CD4-positive, alpha-beta T cell treated with Interferon alpha-2 for 1 hour (primary cell): ENCODE measurements at places on chromosomes 2 and 18.

GRCh38 chr18:64886995-64887394 lies 738.1 kb upstream of the LINC00305 start:
- no peak for DNase-seq

- DNase-seq: no peak
Observed at GRCh38 chr18:50473881-50474280, 86.0 kb upstream of the MAPK4 start.

- DNase-seq: no peak
Observed at GRCh38 chr2:26784570-26785234, 1.2 kb upstream of the CENPA start.

GRCh38 chr2:112699984-112700667 lies 20.7 kb upstream of the NT5DC4 start:
- no peak for DNase-seq

DNA sequence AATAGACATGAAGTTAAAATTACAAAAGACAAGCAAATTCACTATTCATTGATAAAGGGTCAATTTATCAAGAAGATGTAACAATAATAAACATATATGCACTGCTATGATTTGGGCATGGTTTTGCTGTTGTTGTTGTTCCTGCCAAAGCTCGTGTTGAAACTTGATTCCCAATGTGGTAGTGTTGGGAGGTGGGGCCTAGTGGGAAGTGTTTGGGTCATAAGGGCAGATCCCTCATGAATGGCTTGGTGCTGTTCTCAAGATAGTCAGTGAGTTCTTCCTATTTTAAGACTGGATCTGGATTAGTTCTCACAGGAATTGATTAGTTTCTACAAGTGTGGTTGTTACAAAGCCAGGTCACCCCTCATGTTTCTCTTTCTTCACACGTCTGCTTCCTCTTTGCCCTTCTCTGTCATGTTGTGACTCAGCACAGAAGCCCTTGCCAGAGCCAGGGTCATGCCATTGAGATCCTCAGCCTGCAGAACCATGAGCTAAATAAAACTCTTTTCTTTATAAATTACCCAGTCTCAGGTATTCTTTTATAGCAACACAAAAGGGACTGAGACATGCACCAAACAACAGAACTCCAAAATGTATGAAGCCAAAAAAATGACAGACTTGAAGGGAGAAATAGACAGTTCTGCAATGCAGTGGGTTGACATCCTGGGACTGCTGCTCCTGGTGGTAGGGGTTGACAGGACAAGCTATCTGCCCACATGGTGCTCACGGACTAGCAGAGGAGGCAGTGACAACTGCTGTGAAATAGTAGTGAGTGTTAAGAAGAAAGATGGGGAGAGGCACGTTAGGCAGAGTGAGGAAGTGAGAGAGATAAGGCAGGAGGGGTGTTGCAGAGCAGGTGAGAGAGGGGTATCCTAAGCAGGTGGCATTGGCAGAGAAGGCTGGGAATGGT lies 18.6 kb upstream of the SKA1 start:
- DNase-seq: no peak

GRCh38 chr2:152511981-152512380 lies 177.0 kb downstream of the FMNL2 start:
- DNase-seq: no peak

DNA sequence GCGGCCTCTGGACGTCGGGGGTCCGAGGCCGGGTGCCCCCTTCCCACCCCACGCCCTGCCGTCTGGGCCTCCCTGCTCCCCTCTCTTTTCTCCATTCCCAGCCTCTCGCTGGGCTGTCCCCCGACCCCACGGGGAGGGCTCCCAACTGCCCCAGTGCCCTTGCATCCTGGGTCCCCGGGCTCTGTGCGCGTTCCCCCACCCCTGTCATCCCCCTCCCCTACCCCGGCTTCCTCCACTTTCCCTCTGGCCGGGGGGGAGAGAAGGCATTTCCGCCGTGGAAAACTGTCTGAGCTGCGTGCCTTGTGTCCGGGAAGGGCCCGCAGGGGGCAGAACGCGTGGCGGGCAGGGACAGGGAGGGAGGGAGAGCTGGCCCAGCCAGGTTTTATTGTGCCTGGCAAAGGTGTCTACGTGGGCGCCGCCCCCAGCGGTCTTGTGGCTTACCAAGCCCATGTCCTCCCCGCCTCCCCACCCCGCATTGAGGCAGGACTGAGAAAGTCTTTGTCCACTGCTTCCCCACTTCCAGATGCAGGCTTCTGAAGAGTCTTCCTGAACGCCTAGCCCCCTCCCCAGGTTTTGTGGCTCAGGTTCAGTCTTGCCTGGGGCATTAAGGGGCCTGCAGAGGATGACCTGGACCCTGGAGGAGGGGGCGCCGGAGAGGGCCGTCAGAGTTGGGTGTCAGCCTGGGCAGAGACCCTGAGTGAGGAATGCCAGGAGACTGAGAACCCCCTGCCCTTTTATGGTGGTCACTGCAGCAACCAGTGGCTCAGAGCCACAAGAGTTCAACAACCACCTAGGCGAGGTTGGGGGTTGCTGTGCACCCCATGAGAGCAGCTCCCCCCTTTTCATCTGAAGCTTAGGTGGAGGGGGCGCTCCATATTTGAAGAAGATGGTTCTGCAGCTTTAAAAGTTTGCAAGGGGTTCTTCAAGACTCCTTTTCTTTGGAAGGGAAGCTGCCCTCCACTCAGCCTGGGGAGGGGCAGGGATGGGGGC lies 1.3 kb downstream of the ITM2C start:
- peak; percentile 35 for DNase-seq

- no peak for DNase-seq
Observed at GRCh38 chr2:197174539-197175094, 136.0 kb downstream of the ANKRD44 start.

GRCh38 chr2:157182204-157182709 lies 75.2 kb upstream of the GALNT5 start:
- no peak for DNase-seq

- DNase-seq: peak; percentile 87
Observed at GRCh38 chr2:69816923-69817542, 12.4 kb upstream of the GMCL1 start.

DNA sequence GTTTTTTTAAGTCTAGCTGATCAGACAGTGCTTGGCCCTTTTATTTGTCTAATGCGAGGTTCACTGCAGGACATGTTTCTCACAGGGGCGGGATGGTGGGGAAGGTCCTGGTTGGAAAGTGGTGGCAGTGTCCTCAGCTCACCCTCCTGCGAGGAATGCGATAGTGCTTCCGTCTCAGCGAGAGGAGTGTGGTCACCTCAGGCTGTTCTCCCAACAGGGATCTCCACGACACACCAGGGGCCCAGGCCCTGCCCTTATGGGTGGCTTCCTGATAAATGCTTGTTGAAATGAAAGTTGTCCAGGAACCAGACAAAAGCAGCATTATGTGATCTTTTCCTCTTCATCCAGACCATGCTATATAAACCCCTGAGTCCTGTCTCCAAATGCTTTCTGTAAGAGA lies 70.1 kb downstream of the BOLA3 start:
- DNase-seq: no peak

- DNase-seq: no peak
Observed at GRCh38 chr18:25230658-25231326, 121.2 kb downstream of the ZNF521 start.

DNA sequence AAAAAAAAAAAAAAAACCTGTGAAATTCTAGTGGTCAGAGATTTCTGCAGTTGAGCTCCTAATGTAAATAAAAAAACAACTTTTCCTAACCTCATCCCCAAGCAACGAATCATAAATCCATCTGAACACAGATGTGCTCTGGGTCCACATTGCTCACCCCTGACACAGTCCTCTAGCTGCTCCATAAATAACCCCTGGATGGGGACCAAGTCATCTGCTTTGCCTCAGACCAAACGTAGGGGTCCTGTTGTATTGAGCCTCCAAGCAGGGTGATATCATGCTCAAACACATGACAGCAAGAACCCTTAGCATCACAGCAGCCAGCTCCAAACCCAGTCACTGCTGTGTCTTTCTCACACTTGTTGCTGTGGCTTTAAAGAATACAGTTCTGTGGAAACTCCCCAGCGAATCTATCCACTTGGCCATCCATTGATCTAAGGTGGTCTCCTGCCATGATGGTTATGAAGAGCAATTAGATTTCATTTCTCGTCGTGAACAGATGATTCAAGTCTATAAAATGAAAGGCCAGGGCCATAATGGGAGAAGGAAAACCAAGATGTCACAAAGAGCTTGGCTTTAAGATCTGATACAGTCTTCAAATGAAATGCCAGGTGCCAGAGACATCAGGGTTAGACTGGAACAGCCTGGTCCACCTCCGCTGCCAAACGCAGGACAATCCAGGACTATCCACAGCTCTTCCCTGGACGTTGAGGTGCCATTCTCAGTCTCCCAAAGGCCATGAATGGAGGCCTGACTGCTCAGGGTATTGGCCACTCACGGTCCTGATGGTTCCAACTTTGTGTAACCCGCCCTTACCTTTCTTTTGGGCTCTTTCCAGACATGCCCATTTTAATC lies 39.0 kb downstream of the TBC1D8 start:
- DNase-seq: no peak

GRCh38 chr2:216485745-216486144 lies 12.9 kb upstream of the RPL37A start:
- no peak for DNase-seq

DNA sequence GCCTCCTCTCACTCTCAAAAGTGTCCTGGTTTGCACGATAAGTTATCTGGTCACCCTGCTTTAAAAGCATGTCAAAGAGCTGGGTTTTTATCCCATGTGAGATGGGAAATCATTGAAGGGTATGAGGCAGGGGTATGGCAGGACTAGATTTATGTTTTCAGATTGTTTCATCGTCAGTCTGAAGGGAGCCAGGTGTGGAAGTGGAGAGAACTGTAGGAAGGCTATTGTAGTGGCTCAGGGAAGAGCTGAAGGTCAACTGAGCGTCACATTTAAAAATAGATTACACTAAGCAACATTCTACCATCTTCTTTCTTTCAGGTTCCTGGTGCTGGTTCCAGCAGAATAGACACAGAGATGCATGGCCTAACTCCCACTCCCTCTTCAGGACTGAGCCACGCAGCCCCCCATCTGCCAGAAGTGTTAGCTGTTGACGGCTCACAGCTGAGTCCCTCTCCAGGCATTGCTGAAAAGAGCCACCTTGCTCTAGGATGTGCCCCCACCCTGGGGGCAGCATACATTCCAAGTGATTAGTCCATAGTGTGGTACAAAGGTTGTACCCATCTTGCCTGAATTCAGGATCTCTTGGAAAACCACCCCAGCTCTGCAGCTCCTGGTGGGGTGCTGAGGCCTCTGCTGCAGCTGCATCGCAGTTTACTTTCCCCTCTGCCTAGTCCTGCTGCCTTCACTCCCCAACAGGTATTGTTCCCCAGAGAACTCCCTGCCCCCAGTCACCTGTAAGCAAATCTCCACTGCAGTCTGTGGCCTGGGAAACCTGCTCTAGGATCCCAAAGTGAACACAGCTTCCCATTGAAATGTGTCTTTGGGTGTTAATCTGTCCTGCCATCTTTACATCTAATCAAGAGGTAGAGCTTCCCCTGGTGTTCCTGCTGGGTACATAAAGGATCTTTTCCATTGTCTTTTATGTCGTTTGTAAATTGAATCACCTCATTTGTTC lies 79.5 kb upstream of the KLF7 start:
- no peak for DNase-seq

GRCh38 chr18:26710470-26711096 lies 154.9 kb downstream of the AQP4 start:
- DNase-seq: no peak

GRCh38 chr2:85744741-85745601 lies 8.8 kb upstream of the ATOH8 start:
- no peak for DNase-seq

DNA sequence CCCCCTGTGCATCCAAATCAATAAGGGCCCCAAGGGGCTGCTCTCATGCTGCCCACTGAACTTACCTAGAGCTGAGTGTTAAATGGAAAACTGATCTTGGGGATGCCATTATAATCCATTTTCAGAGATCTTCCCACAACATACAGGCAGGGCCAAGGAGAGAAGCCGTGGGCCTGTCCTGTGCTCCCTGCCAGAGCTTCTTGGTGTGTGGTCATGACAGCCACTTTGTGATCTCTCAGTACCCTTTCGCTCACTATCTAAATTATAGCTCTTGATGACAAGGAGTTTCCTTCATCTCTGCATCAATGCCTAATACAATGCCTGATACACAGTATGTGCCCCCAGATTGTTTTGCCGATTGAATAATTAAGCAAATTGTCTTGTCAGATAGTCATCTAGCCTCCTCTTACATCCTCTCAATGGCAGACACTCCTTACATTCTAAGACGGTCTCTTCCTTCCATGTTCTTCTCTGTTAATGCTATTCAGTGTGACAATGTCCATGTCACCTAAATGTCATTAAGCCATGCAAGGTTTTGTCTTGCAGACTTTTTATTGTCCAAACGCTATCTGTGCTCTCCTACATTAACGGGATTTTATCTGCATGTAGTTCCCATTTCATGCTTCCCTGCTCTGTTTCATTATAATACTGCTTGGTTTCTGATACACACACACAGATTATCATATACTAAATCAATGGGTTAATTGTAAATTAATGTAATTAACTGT lies 5.9 kb downstream of the CSRNP3 start:
- DNase-seq: no peak

- DNase-seq: no peak
Observed at GRCh38 chr2:185372188-185372587, 366.4 kb upstream of the FSIP2 start.

DNA sequence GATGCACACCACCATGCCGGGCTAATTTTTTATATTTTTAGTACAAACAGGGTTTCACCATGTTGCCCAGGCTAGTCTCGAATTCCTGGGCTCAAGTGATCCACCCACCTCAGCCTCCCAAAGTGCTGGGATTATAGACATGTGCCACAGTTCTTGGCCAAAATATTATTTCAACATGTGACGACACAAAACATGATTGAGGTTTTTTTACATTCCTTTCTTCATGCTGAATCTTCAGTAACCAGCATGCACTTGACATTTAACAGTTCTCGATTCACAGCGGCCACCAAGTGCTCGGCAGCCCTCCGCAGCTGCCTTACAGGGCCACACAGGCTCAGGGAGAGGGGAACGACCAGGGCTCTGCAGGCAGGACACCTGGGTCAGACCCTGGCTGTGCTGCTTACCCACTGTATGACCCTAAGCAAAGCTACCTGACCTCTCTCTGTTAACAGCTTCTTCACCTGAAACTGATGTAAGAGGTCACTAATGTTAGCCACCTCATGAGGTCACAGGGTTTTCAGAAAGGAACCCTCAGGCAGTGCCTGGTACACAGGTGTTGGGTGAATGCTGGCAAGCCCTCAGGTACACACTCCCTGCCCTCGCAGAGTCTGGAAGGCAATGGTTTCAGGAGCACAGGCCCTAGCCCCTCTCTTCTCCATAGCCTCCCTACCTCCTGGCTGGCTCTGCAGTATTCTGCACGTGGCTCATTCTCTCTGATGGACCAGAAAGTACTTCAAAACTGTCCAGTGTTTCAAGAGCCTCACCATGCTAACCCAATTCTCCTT lies 25.7 kb downstream of the TUBB6 start:
- no peak for DNase-seq

GRCh38 chr2:113077921-113078320 lies 10.2 kb downstream of the IL1F10 start:
- no peak for DNase-seq

DNA sequence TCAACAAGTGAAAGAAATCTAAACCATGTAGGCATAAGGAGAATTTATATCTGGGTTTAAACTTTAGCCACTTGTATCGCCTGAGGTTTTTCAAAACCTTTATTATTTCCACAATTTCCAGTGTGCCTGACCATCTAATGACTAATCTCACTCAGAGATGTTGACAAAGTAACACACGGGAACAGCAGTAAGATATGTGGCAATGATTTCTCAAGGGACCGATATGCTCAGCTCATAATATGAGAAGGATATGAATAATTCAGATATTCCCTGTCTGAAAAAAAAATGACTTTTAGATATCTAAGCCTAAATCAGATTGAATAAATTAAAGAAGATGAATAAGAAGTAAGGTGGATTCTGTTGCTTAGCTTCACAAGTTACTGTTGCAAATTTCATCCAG lies 43.5 kb downstream of the TMEM163 start:
- no peak for DNase-seq
